ENCODE measurements at places on chromosomes 13 and 19.

- DNase-seq, result no peak
Measured at GRCh38 chr19:18317961-18318800, 4.7 kb downstream of the LSM4 start.

- DNase-seq, result no peak
Measured at GRCh38 chr19:33278403-33279269, 23.7 kb downstream of the CEBPA start.

DNA sequence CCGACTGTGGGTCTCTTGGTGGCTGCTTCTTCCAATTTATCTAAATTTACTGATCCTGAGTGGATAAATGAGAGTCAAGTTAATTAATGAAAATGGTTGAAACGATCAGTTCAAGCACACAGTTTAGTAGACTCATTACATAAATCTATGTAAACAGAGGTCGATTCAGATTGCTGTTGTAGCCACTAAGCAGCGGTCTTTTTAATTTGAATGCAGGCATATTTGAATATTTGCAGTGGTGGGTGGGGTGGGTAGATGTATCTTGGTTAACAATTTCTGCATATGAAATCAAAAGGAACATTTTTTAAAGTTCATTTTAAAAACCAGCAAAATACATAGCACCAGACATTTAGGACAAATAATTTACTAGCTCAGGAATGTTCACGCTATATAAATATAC, 325.9 kb downstream of the KLF12 start:
- DNase-seq, result no peak

- no peak for DNase-seq
Measured at GRCh38 chr13:99314640-99315176, 7.5 kb upstream of the GPR183 start.

- no peak for DNase-seq
Measured at GRCh38 chr13:78836238-78836784, 177.4 kb upstream of the OBI1 start.

- no peak for DNase-seq
Measured at GRCh38 chr19:39637891-39638290, 17.8 kb upstream of the LGALS16 start.

- no peak for DNase-seq
Measured at GRCh38 chr19:54673222-54673621, 10.4 kb downstream of the LILRB4 start.

GRCh38 chr19:13712767-13713201, 51.5 kb upstream of the MRI1 start:
- no peak for DNase-seq

DNA sequence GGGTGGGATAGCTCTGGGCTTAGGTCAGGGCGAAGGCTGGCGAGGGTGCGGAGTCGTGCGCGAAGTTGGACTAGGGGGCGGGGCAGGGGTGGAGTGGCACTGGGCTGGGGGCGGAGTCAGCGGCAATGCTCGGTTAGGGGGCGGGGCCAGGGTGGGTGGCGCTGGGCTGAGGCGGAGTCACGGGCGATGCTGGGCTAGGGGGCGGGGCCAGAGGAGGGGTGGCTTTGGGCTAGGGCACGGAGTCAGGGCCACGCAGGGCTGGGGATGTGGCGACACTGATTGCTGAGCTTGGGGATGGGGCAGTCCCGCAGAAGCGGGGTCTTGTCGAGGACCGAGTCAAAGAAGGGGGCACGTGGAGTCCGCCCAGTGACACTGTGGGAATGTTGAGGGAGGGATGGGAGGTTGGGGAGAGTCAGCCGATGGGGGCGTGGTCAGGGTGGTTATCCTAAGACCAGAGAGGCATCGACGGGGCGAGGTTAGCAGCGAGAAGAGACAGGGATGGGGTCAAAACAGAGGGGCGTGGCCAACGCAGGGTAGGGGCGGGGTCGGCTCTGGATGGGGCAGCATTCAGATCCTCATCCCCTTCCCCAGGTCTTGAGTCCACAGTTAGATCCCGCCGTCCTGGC, 8.7 kb downstream of the HOMER3 start:
- no peak for DNase-seq

- DNase-seq, result peak; percentile 47
Measured at GRCh38 chr13:48492470-48493065, 40.3 kb downstream of the RCBTB2 start.

DNA sequence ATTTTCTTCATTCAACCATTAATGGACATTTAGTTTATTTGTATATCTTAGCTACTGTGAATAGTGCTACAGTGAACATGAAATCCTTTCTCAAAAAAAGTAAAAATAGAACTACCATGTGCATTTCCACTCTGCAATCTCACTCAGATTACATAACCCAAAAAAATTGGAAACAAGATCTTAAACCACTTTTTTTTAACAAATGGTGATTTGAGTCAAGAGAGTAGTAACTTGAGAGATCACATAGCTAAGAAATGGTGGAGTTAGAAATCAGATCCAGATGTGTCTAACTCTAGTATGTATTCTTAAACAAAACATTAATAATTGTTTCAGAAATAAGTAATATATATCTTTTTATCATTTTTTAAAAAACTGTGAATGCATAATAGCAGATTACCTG, 318.3 kb upstream of the SGCG start:
- no peak for DNase-seq

DNA sequence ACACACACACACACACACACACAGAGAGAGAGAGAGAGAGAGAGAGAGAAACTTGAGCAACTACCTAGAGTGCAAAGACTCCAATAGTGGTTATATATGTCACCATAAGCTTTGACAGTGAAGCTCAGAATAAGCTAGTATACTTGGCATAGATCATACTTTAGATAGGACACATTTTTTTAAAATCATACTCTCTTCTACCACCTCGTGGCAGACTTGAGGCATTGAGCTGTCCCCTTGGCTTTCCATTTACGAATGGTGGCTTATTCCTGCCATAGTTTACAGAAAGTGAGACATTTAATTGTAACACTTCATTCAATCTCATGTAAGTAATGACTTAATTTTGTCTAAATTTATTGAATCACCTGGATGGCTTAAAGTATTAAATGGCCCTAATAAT, 108.2 kb downstream of the EDNRB start:
- DNase-seq, result no peak

GRCh38 chr19:18453269-18454024, 15.5 kb upstream of the ISYNA1 start:
- no peak for DNase-seq

DNA sequence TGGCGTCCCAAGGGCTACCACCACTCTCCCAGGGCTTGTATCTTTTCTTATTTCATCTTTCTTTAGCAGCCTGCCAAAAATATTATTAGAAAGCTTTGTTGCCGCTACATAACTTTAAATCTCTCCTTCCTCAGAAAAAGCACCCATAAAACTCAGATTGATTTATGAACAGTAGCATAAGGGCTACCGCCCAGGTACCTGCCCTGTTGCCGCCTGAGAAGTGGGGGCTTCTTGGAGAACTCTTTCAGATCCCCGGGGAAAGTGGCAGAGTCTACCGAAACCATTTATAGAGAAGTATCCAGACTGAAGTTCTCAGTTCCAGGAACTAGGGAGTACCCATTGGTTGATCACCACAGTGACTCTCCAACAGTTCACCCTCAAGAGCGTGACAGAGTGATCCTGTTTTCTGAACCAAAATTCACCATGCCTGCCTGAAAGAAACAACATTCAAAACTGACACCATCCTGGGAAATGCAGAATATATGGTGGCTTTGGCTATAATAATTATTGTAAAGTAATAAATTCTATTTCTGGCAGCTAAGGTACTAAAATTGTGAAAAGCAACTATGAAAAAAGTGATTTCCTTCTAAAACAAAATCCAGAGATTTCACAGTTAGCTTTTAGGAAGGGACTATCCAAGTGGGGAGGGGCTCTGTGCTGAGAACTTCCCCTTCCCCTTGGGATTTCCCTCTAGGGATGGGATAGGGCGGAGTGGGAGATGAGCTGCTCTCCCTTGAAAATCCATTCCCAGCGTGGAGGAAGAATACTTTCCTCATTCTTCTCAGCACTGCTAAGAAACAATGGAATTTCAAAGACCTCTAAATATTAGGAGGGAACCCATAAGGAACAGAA, 877 bp upstream of the N4BP2L1 start:
- DNase-seq, result no peak

DNA sequence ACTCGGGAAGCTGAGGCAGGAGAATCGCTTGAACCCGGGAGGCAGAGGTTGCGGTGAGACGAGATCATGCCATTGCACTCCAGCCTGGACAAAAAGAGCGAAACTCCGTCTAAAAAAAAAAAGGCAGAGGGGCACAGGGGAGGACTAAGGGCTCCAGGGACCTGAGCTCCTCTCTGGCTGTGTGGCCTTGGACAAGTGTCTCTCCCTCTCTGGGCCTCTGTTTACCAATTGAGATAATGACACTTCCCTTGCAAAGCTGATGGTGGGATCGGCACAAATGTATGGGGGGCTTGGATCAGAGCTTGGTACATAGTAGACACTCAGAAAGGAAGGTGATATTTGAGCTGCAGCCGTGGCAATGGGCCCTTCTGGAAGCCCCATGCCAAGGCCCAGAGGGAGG, 11.4 kb upstream of the SPACA4 start:
- no peak for DNase-seq

- DNase-seq, result no peak
Measured at GRCh38 chr13:98485561-98485960, 91.3 kb downstream of the STK24 start.

- no peak for DNase-seq
Measured at GRCh38 chr13:42545842-42546241, 28.1 kb upstream of the TNFSF11 start.

- no peak for DNase-seq
Measured at GRCh38 chr19:2477732-2478191, 1.8 kb downstream of the GADD45B start.

GRCh38 chr19:570937-571565, 1.3 kb upstream of the BSG start:
- DNase-seq, result no peak

GRCh38 chr13:40664350-40665125, 1.9 kb downstream of the FOXO1 start:
- no peak for DNase-seq

GRCh38 chr13:91072486-91072885, 275.0 kb upstream of the MIR17HG start:
- no peak for DNase-seq

GRCh38 chr19:35704218-35704617, at the start of gene ZBTB32:
TSS of gene ZBTB32 (plus strand) at chr19:35704558. CDS start at chr19:35714627, 10,069 bp downstream.
- no peak for DNase-seq

GRCh38 chr13:34143637-34144036, 325.7 kb downstream of the RFC3 start:
- DNase-seq, result no peak

DNA sequence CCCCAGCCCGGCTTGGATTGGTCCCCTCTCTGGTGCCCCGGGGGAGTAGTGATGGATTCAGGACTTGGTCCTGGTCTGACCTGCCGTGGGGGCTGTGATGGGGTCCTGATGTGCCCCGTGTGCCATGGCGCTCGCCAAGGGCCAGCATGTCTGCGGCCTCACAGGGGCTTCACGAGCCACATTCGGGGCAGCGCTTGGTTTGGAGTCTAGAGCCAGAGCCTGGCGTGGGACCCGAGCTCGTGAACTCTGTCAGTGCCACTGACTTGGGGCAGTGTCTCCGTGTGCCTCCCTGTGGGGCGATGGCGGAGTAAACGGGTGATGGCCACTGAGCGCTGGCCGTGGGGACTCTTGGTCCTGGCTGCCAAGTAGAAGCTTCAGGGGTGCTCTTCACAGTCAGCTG, 17.1 kb downstream of the KDM4B start:
- no peak for DNase-seq

GRCh38 chr13:112346899-112347229, 29.3 kb upstream of the SPACA7 start:
- DNase-seq, result no peak

DNA sequence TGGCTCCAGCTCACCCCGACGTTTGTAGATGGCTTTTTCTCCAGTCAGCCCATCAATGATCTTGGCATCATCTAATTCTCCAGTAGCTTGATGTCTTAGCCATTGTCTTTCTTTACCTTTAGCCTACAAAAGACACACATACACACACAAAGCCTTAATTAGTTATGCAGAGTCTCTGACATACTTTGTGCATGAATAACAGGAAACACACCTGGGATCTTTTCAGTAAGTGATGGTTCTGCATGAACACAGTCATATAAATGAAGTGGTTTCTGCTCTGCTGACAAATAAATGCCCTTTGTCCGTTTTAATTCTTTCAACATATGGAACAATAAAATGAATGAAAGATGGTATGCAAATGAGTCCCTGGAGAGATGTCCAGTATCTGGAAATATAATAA, 133.3 kb downstream of the RGCC start:
- DNase-seq, result no peak

- peak; percentile 10 for DNase-seq
Measured at GRCh38 chr13:37109051-37109678, 3.7 kb upstream of the CSNK1A1L start.

DNA sequence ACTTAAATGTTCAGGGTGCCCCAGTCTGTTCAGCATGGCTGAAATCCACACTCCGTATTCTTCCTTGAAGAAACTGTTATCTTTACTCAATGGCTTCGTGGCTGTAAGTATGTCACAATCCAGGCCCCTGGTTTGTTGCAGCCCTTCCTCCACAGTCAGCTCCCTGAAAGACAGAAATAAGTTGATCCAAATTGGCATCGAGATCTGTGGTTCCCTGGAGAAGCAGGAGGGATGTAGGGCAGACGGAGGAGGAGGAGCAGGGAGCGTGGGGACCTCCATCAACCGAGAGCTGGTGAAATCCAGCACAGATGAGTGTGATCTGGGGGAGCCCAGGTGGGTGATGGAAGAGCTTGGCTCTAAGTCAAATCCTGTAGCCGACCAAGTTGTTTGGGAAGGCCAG, 304 bp downstream of the TSPAN16 start:
- no peak for DNase-seq

- DNase-seq, result no peak
Measured at GRCh38 chr19:53076984-53077383, 26.2 kb downstream of the ZNF160 start.

GRCh38 chr13:81395368-81395767, 1054.4 kb upstream of the SPRY2 start:
- no peak for DNase-seq

DNA sequence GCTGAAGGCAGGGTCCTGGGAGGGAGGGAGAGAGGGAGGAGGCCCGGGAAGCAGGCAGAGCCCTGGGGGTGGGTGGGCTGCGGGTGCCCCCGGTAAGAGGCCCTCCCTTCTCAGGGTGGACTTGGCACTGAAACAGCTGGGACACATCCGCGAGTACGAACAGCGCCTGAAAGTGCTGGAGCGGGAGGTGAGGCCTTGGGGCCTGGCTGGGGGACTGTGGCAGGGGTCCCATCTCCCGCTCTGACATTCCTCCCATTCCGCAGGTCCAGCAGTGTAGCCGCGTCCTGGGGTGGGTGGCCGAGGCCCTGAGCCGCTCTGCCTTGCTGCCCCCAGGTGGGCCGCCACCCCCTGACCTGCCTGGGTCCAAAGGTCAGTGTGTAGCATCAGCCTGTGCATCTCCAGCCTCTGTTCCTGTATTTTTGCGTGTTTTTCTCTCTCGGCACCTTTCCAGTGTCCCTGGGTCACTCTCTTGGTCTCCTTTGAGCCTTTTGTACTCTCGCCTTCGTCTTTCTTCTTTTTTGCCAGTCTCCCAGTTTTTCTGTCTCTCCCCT, 53.4 kb downstream of the TRPM4 start:
- DNase-seq, result no peak

Data from brain pericyte (primary cell).